Omental fat pad (tissue), 4 donors: ENCODE measurements at places on chromosomes 7 and 10. TPM values are rescaled to one million over a fixed set of nuclear protein-coding genes. Genes with fewer than 3 reads are reported as not detected.
A peak's percentile ranks its signal among the peaks of the same experiment; 100 is the strongest.

The CLRN3 gene
- total RNA-seq: not detected

The CTTNBP2 gene
- 13.3 TPM for total RNA-seq

The FZD8 gene
- total RNA-seq: 7.1 TPM

The RBAK gene
- total RNA-seq: 6.7 TPM

The CALN1 gene
- not detected for total RNA-seq

The NUTM2E gene
- total RNA-seq: 0.65 TPM

GRCh38 chr10:88840104-88840503 lies 11.5 kb downstream of the ANKRD22 start:
- no peak for DNase-seq

DNA sequence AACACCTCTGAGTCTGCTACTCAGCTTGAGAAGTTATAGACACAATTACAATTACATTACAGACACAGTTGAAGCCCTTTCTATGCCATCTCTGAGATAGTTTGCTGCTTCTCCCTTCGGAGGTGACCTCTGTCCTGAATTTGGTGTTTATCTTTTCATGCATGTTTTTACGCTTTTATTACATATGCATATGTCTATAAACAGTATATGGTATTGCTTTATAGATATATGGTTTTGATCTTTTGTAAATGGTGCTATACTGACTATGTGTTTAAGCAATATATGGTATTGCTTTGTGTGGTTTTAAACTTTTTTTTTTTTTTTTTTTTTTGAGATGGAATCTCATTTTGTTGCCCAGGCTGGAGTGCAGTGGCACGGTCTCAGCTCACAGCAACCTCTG lies 48.4 kb downstream of the HK1 start:
- DNase-seq: no peak

DNA sequence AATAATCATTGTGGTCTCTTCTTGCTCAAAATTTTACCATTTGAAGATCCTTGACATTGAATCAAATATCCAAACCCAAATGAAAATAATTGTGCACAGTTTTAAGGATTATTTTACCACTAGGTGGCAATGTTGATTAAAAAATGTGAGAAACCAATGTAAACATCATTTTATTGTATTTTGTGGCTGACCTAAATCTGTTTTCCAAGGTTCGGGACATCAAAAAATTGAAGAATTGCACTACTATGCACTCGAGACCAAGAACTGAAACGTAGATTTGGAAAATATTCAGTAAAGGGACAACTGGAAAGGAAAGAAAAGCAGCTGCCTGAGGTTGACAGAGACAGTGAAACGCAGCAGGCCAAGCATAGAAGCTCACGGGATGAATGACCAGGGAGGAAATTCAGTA lies 259.3 kb downstream of the SNX13 start:
- DNase-seq: no peak

DNA sequence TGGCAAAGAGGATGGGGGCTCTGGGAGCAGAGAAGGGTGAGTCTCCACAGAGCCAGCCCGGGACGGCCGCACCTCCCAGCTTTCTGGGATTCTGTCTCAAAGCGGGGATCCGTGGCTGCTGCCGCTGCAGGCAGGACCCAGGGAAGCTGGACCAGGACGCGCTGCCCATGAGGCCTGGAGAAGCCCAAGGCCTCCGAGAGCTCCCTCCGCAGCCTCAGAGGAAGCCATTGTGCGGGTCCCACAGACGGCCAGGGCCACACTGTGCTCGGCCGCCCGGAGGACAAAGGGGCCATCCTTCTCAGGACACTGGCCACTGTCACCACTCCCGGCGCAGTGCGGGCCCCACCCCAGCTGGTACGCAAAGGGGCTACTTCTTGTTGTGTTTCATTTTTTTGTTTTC lies 79.3 kb upstream of the PDGFA start:
- no peak for DNase-seq

GRCh38 chr10:62454687-62455397 lies 80.7 kb downstream of the ZNF365 start:
- DNase-seq: no peak

- DNase-seq: no peak
These were observed 367.7 kb upstream of the NPVF start for GRCh38 chr7:25595996-25596395.

- DNase-seq: no peak
These were observed 42.0 kb downstream of the GNA12 start for GRCh38 chr7:2802101-2802500.

DNA sequence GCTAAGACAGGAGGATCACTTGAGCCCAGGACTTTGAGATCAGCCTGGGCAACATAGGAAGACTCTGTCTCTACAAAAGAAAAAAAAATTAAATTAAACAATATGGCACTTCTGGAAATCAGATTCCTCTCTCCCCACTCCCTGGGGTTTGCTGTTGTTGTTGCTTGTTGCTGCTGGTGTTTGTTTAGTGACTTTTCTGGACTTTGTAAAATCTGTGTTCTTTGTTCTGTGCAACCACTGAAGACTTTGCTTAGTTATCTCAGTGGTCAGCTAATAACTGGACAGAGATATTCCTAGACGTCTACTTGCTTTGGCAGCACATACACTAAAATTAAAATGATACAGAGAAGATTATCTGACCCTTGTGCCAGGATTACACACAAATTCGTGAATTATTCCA lies 10.3 kb upstream of the WIPI2 start:
- no peak for DNase-seq

- DNase-seq: no peak
These were observed 27.0 kb upstream of the TBX20 start for GRCh38 chr7:35280902-35281301.

- no peak for DNase-seq
These were observed 99.2 kb downstream of the GRK5 start for GRCh38 chr10:119306514-119306951.

DNA sequence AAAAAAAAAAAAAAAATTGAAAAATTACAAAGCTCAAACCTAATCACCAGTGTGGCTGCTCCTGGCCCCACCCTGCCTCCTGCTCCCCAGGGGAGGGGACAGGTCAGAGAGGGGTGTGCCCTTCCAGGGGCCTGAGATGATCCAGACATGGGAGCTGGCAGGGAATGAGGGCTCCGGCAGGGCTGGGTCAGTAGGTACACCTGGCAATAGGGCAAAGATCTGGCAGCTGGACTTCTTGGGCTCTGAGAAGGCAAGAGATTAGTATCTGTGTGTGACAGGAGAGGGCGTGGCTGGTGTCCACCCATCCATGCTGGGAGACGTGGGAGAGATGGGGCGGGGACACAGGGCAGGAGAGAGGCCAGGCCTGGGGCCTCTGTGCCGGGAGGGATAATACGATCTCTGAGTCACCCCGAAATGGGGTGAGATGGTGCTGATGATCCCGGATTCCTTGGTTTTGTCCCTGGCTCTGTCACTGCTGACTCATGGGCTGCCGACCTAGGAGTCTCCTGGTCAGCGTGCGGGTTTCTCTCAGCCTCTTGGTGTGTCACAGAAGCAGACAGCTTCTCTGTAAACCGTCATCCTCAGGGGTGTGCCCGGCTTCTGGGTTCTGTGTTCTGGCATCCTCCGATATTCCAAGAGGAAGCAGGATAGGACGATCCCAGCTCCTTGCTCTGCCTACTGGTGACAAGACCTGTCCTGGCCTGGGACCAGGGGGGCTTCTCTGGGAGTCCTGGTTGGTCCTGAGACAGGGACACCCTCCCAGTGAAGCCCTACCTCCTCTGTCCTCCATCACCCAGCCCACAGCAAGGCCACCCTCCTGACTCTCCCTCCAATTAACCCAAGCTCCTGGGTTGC lies 8.2 kb upstream of the CLDN4 start:
- DNase-seq: peak; percentile 27

GRCh38 chr10:18949391-18949790 lies 99.2 kb upstream of the MALRD1 start:
- no peak for DNase-seq

DNA sequence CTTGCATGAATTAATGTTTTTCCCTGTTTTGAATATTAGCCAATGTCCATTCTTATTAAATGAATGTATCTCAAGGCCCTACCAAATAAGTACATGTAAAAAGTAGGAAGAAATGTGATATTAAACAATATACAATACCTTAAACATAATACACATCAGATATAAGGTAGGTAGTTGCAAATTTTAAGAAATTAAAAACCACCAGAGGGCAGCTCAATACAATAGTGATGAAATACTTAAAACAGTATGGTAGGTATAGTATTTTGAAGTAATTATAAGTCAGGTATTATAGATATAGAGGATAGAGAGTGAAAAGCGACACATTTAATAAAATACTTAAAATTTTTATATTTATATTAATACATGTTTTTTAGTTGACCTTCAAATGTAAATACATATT lies 43.6 kb upstream of the CDK14 start:
- DNase-seq: no peak

- DNase-seq: no peak
These were observed 167.1 kb upstream of the ZMIZ1 start for GRCh38 chr10:78901694-78902093.

GRCh38 chr10:11437391-11438142 lies 173.9 kb downstream of the USP6NL start:
- DNase-seq: no peak

GRCh38 chr10:85609509-85609908 lies 757.1 kb downstream of the GRID1 start:
- DNase-seq: no peak

DNA sequence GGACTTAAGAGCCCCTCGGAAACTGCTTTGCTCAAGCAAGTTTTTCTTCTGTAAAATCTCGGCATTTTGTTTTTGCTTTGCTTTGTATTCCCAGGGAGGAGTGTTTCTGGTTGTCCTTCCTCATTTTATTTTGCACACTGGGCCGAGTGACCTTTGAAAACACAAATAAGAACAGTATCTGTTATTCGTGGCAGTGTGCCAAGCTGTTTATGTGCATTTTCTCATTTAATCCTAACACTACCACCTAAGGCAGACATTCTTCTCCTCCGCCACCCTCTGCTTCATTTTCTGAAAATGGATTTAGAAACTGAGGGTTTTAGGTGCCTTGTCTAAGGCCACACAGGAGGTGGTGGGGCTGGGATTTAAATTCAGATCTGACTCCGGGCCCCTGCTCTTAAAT lies 218.5 kb downstream of the TCF7L2 start:
- no peak for DNase-seq

- no peak for DNase-seq
These were observed 4.6 kb downstream of the HMX3 start for GRCh38 chr10:123140164-123140982.
